Stimulated activated CD8-positive, alpha-beta memory T cell treated with anti-CD3 and anti-CD28 coated beads, Interleukin-2, amount 100 ng/mL, for 48 hours (primary cell): ENCODE measurements at places on chromosomes 1 and 21.

DNA sequence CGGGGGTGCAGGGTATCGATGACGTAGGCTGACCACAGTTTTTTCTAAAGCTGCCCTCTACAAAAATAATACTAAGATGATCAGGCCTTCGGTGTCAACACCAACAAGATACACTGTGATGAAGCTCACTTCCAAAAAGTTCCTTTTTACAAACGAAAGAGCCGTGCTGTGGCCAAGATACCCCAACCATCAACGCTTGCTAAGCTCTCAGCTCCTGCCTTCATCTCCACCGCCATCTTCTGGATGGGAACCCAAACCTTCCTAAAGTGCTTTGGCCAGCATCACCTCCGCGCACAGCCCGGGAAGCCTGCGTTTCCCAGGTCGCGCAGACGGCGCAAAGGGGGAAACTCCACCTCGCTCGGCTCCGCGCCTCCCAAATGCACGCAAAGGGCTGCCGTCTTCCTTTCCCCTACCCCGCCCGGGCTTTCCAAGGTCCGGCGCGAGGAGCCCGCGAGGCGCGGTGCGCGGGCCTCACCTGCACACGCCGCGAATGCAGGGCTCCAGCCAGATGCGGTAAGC lies 541 bp downstream of the USP48 start:
- peak; percentile 32 for DNase-seq

GRCh38 chr1:151644001-151644400 lies 32.2 kb downstream of the SNX27 start:
- DNase-seq: no peak

- DNase-seq: no peak
Observed at GRCh38 chr21:36199021-36199420, 42.4 kb downstream of the DOP1B start.

DNA sequence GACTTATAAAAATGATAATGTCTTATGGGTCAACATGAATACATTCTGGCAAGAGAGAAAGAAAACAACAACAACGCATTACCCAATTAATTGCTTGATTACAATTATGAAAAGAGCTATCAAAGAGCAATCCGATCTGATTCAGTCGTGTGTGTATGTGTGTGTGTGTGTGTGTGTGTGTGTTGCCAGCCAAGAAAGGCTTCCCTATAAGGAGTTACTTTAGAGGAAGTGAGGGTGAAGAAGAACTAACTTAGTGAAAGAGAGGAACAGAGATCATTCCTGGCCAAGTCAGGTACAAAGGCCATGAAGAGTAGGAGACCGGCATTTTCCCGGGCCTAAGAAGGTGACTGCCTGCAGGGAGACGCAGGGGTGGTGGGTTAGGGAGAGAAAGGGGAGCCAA lies 9.4 kb downstream of the TMEM35B start:
- no peak for DNase-seq

DNA sequence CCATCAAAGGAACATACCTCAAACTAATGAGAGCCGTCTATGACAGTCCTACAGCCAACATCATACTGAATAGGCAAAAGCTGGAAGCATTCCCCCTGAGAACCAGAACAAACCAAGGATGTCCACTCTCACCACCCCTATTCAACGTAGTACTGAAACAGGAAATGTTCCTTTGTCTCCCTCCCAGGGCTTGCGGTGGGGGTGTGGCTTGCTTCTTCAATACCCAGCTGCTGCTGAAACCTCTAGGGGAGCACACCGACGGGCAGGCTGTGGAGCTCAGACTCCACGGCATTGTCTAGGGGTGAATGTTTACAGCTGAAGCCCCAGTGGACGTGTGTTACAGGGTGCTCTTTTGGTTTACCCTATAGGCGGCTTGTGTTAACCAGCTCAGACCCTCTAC lies 30.5 kb upstream of the B3GALT2 start:
- DNase-seq: no peak

GRCh38 chr1:179888071-179888470 lies 6.0 kb downstream of the TOR1AIP1 start:
- no peak for DNase-seq

DNA sequence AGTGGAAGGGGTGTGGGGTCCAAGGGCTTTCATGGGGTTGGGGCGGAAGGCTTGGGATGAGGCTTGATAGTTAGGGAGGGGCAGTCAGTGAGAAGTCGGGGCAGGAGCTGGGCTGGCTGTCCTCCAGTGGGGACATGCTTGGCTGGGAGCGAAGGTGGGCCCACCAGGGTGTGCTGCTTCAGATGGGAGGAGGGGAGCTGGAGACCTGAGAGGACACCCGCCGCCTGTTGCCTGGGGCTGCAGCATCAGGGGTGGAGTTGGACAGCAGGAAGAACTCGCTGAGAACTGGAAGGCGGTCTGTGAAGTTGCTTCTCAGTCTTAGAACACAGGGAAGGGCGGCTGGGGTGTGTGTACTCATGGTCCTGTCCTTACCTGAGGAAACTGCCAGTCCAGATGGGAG lies 1.6 kb downstream of the THEM5 start:
- no peak for DNase-seq

- no peak for DNase-seq
Observed at GRCh38 chr1:229786974-229787610, 161.0 kb downstream of the URB2 start.

DNA sequence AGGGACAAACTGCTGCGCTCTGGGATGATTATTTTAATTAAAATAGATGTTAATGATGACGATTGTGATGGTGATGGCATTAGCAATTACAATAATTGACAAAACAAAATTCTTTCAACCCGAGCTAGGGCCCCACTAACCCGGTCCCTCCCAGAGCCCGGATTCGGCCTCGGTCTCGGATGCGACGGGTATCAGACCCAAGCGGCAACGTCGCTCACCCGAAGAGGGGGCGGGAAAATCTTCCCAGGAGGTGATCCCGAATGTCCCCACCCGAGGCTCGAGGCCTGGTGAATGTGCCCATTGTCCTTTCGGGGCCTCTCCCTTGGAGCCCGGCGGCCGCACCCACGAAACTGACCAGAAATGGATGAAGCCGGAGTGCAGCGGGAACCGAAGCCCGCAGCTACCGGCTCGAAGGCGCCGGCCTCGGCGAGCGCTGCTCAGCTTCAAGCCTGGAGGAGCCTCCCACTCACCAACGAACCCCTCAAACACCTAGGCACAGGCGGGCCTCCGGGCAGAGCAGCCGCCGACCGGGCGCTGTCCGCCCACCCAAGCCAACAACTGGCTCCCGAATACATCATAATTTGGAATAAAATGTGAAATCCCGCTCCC lies 1.2 kb downstream of the TAL1 start:
- no peak for DNase-seq

DNA sequence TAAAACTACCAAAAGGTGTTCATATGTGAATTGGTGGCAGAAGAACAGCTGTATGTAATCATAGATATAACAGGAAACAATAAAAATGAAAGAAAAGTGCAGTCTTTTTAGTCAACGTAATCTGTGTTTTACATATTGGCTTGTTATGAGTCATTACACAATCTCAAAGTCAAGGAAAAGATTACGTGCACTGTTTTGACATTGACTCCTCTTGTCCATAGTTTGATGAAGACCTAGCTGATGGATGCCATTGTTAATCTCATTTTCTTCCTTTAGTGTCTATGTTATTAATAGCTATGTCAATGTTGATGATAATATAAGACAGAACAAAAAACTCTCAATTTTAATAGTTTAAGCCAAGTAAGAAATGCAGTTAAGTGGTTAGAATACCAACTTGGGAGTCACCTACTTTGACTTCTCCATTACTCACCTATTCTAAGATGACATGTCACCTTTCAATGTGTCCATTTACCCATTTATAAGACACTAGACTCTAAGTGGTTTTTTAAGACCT lies 84.5 kb upstream of the SAMSN1 start:
- DNase-seq: no peak

GRCh38 chr1:190328361-190328760 lies 149.3 kb downstream of the BRINP3 start:
- no peak for DNase-seq

GRCh38 chr1:32729254-32730046 lies 26.9 kb upstream of the SYNC start:
- no peak for DNase-seq

DNA sequence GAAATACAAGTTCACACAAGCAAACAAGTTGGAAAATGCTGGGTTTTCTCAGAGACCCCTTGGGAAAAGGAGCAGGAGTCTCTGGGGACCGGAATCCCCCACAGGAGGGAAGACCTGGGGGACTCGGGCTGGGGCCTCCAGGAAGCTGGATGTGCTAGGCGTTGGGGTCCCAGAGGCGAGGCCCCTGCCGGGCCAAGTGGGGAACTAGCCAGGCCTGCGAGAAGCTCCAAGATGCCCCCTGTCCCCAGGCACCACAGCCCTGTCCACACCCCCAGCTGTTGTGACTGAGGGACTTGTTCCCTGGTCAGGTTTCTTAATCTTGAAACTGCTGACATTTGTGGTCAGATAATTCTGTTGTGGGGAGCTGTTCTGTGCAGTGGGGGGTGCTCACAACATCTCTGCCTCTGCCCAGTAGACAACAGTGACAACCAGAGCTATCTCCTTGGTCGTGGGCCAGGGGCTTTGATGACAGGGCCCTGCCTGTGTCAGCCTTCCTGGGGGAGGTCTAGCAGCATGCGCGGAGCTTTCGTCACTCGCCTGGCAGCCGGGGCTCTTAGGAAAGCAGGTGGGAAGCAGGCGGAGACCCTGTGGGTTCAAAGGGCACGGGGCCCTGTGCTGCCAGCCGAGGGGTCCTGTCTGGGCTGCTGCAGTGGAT lies 126.4 kb upstream of the ARHGEF16 start:
- DNase-seq: no peak

- no peak for DNase-seq
Observed at GRCh38 chr1:100604372-100604771, 66.4 kb downstream of the GPR88 start.

DNA sequence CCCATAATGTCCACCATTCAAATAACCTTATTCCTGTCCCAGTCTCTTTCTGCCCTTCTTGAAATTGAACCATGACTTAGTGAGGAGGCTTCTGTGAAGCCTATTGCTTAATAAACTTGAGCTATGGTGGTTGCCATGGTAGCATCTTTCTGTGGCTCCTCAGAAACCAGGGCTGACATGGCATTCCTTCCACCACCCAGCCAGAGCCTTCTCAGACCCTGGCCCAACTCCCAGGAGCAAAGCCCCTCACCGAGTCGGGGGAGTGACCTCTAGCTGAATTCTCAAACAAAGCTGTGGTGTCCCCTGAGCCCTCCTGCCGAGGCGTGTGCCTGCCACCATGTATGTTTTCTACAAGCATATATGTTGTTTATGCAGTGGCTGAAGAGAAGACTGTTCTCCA lies 259.1 kb downstream of the CACNA1E start:
- DNase-seq: no peak

DNA sequence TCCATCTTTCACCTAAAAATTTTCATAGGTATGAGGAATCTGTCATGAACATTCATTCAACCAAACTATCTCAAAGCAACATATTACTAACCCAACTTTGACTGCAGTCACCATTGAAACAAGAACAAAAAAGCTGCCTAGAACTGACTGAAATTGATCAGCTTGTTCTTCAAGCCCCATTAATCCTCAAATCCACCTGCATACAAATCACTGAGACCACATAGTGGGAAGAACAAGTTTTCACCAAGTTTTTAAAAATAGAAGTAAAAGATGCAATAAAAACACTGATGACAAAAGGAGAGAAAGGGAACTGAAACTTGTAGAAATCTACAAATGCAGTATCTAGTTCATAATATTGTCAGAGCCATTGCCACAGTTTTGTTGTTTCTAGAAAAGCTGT lies 6.1 kb downstream of the SORT1 start:
- DNase-seq: no peak

DNA sequence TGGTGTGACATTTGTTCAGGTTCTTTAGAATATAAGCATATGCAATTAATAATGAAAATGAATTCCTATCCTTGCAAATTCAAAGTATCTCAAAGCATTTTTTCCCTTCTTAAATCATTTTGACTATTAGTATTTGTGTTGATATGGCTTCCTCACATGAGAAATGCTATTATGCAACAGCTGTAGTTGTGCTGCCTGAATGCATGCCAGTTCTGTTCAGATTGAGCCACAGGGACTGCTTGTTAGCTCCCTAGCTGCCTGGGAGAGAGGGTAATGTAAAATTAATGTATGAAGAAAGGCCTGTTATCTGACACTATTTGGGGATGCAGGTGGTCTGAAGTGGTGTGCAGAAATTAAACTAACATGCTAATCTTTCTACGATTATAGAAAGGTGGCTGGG lies 45.5 kb downstream of the CACHD1 start:
- DNase-seq: no peak

DNA sequence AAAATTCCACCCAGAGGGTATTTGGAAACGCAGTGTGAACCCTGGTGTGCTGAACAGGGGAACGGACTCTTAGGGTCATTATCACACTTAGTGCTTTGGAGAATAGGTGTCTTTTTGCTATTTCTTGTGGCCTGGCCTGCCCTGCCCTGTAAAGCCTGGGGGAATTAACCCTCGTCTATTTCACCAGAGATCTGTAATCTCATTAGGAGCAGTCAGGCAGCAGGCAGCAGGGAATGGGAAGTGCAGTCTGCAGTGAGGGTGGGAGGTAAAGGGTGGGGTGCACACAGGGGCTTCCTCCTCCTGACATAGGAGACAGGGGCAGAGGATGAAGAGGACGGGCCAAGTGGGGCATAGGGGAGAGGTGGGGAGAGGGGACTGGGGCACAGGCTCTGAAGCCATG lies 1.1 kb upstream of the SLC1A7 start:
- DNase-seq: no peak

DNA sequence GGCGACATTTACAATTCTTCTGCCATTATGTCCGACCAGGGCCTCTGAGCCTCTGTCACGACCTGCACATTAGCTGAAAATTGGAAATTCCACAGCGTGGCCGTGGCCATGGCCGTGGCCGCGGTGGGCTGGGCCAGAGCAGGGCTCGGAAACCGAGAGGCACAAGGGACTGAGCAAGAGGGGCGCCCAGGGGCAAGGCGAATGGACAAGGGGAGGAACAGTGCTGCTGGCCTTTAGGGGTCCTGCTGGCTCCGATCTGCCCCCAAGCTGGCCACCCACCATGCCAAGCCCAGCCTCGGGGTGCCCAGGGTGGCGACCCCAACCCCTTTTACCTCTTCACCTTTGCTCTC lies 75.0 kb downstream of the TAS1R2 start:
- DNase-seq: no peak

GRCh38 chr1:112544011-112544688 lies 35.4 kb downstream of the WNT2B start:
- no peak for DNase-seq

- no peak for DNase-seq
Observed at GRCh38 chr21:43944757-43945156, 67.4 kb upstream of the TRAPPC10 start.

GRCh38 chr1:154765970-154766369 lies 104.1 kb downstream of the KCNN3 start:
- no peak for DNase-seq

- DNase-seq: no peak
Observed at GRCh38 chr1:97918961-97919360, 1.9 kb downstream of the DPYD start.

- no peak for DNase-seq
Observed at GRCh38 chr1:196400478-196401451, 207.5 kb downstream of the KCNT2 start.

GRCh38 chr1:160030657-160031364 lies 979 bp downstream of the PIGM start:
- DNase-seq: no peak

GRCh38 chr21:36052860-36053714 lies 7.2 kb downstream of the SETD4 start:
- no peak for DNase-seq

GRCh38 chr1:84930329-84930728 lies 37.3 kb upstream of the LPAR3 start:
- no peak for DNase-seq

- no peak for DNase-seq
Observed at GRCh38 chr21:38661197-38661871, 144.4 kb upstream of the ETS2 start.
